ENCODE measurements at places on chromosomes 6 and 20.
A peak's percentile ranks its signal among the peaks of the same experiment; 100 is the strongest.

GRCh38 chr20:62535964-62536363, 60.2 kb upstream of the GATA5 start:
- DNase-seq, result no peak

- DNase-seq, result no peak
Observed at GRCh38 chr20:10014431-10014830, 20.4 kb upstream of the ANKEF1 start.

GRCh38 chr6:155882527-155883333, 427.1 kb upstream of the NOX3 start:
- no peak for DNase-seq

DNA sequence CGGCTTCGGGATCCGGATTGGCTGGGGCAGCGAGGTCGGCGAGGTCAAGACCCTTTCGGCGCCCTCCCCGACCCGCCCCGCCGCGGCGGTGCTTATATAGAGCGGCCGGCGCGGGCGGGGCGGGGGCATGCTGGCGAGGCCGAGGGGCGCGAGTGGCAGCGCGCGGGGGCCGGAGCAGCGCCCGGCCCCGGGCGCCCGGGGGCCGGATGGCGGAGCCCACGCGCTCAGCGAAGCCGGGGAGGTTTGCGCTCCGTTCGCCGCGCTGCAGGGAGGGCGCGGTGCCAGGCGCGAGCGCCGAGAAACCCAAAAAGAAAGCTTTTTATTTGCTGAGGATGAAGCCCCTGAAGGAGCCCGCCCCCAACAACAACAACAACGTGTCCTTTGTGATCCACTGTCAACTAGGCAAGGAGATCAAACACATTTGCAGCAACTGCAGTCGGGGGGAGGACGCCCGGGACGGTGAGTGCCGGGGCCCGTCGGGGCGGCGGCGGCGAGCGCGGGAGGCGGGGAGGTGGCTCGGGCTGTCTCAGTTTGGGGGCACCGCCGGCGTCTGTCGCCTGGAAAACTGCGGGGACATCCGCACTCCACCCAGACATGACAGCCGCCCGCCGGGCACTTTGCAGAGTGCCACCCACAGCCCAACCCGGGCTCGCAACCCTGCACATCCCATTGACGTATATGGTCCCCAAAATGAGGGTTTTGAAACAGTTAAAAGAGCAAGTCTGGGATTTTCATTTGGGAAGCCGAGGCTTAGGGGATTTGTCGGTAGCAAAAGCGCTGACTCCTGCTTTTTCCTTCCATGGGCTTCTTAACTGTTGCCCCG, 297.3 kb downstream of the PHACTR1 start:
- DNase-seq, result no peak

DNA sequence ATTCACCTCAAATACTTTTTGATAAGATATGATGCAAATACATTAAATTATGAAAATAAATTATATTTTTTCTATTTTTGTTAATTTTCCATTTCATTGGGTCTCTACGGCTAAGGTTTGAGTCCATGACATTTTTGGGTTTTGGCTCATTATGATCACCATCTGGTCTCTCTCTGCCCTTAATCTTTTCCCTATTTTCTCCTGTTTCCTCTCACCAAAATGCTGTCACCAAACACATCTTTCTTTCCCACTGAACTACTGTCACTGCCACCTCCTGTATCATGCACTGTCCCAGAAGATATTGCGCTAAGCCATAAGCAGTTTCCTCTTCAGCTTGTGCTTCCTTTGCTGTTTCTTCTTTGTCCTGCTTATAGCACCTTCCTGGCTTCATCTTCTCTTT, 42.0 kb upstream of the OGFRL1 start:
- DNase-seq, result no peak

DNA sequence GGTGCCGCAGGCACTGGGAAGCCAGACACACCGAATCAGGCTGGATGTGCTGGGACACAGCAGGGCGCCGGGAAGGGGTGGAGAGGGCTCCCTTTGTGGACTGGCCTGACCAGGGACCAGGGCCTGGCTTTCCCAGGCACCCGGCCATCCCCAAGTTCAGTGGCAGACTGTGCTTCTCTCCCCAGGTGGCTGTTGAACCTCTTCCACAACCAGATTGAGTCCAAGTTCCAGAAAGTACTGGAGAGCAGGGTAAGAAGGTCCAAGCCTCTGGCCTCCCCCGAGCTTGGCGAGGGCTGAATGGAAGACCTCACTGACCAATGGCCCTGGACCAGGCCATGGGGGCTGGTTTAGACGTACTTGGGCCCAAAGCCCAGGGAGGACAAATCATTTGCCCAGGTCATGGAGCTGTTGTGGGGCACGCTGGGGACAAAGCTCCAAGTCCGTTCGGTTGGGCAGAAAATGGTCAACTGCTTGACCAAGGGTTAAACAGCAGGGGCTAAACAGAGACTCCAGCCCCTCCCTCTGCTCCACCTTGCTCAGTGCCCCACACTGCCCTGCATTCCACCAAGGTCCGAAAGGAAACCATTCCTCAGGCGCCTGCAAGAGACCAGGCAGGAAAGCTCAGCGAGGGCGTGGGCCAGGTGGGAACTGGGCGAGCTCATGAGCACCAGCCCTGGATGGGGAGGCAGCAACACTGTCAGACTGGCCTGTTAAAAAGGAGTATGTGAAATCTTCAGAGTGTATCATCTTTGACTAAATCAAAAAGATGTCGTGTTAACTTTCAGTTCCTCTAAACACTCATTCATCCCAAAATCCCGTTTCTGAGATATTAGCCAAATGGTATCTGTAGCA, 9.1 kb downstream of the LBP start:
- DNase-seq, result no peak

DNA sequence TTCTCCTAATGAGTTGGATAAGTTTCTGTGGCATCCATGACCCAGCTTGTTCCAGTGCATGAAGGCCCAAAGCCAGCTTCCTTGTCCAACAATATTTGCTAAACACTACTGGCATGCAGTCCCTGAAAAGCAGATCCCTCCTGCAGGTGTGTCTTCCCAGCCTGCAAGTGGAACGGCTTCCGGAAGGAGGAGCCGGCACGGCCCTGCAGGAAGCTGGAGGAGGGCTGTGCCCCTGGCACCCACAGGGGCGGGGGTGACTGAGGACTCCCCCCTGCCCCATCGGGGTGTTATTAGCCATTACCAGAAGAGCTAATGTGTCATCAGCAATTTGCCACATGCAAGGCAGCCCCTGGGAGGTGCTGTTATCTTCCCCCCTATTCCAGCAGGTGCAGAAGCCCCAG, 27.4 kb downstream of the NPEPL1 start:
- no peak for DNase-seq

GRCh38 chr6:107442938-107443607, 16.3 kb downstream of the PDSS2 start:
- no peak for DNase-seq

DNA sequence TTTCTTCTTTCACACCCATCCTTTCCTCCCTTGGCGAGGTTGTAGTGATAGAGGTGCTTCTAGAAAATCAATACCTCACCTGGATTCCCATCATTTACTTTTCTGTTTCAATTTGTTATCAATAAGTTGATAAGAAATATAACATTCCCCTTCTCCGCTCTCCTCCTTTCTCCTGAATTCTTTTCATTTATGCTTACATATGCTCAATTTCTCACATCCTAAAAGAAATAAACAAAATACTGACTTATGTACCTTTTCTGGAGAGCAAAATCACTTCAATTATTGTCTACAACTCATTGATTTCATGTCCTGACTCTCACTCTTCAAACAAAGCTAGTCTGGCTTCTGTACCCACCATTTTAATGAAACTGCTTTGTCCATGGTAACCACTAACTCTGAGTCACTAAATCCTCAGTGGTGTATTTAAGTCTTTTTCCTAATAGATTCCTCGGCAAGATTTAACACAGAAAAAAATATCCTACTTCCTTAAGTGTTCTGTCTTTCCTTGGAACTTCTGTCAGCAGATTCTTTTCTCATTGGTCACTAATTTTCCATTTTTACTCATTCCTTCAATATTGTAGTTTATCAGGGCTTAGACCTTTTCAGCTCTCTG, 289.6 kb downstream of the RFPL4B start:
- no peak for DNase-seq

DNA sequence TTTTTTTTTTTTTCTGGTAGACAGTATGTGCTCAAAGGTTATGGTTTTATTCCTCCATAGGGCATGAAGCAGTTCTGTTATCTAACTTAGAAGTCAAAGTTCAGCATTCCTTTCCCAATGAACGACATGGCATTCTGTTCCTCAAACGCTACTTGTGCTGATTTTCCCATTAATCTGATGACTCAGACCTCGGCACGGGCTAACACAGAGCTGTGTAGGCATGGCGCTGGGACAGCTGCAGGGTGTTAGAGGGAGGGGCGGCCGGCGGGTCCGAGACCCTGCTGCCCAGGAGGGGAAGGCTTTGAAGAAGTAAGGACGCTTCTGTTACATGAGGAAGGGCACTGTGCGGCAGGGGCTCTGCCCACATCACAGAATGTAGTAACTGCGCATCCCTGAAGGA, 93.6 kb upstream of the AGPAT4 start:
- no peak for DNase-seq

DNA sequence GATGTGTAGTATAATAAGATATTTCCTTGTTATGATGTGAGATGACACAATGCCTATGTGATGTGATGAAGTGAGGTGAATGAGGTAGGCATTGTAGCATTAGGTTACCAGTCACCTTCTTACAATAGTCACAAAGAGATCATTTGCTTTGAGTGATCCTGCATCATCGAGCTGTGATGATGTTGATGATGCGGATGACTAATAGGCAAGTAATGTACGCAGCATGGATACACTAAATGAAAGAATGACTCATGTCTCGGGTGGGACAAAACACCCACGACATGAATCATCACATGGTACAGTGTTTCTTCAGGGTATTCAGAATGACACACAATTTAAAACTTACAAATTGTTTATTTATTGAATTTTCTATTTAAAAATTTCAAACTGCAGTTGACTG, 806.3 kb upstream of the GJE1 start:
- peak; percentile 7 for DNase-seq

DNA sequence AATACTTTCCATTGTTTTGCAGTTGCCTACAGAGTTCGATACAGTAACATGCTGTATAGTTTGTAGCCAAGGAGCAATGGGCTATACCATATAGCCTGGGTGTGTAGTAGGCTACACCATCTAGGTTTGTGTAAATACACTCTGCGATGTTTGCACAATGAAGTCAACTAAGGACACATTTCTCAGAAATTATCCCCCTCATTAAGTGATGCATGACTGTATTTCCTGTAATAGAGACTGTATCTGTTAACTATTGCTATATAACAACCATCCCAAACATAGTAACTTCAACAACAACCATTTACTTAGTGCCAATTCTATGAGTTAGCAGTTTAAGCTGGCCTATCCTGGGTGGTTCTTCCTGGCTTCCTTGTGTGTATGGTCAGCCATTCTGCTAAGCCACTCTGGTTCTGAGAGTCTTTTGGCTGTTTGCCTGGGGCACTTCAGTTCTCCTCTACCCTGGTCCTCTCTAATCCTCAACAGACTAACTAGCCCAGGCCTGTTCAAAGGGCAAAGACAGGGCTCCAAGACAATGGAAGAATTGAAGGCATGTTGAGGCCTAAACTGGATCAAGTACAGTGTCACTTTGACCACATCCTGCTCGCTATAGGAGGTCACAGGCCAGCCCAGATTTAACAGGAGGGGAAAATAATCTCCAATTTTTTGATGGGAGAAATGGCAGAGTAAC, 124.0 kb downstream of the PLCB1 start:
- DNase-seq, result no peak

GRCh38 chr20:38228436-38228835, 32.1 kb downstream of the KIAA1755 start:
- no peak for DNase-seq

DNA sequence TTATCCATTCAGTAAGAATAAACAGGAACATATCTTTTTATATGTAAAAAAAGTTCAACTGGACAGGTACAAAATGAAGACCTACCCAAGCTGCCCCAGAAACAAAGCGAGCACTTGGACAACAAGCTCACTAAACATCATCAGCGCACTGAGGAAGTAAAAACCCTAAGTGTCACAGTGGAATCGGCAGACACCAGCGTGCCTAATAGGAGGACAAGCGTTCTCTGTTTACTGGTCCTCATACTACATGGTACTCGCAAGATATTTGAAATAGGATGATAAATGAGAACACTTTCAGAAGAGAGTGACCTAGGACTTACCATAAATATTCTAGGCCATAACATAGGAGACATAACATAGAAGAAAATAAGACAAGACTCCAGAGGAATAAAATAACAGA, 18.2 kb downstream of the MAP7 start:
- no peak for DNase-seq

DNA sequence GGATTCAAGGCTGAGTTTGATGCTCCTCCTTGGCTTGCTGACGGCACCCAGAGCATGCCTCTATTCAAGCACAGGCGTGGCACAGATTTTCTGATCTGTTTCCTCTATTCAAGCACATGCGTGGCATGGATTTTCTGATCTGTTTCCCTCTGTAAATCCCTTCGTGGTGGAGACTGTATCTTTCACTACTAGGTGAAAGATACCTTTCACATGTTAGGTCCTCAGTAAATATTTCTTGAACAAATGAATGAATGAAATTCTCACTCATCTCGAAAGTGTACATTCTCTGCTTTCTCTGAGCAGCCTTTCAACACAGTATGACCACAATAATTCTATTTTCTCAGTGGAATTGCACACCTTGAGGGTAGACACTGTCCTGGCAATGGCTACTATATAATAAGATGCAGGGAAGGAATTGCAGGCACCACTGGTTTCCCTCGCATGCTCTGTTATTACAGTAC, 72.6 kb upstream of the F13A1 start:
- no peak for DNase-seq

DNA sequence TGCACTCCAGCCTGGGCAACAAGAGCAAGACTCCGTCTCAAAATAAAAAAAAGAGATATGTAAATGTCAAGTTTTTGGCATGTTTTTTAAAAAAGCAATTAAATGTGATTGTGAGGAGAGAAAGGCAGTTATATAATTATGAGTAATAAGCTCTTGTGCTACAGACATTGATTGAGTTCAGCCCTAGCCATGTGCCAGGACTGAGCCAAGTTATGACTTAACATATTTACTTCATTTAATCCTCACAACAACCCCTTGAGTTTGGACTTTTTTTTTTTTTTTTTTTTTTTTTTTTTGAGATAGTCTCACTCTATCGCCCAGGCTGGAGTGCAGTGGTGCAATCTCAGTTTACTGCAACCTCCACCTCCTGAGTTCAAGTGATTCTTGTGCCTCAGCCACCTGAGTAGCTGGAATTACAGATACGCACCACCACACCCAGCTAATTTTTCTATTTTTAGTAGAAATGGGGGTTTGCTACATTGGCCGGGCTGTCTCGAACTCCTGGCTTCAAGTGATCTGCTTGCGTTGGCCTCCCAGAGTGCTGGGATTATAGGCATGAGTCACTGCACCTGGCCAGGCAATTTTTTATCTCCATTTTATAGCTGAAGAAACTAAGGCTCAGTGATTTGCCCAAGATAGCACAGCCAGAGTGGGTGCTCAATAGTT, 15.0 kb upstream of the CSE1L start:
- no peak for DNase-seq

GRCh38 chr20:44393608-44394451, 38.3 kb downstream of the HNF4A start:
- DNase-seq, result no peak

DNA sequence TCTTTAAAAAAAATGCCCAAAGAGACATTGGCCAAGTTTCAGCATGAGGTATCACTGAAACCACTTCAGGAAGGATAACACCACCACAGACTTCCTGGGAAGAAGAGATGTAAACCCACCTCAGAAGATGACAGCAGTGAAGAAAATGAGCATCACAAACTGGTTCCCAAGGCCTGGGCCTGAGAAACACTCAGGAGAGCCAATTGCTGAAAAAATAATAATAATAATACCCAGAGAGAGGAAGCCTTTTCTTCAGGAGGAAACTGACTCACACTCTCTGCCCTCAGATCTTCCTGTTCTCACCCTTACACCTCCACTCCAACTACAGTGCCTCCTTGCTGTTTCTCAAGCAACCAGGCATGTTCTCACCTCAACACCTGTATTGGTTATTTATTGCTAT, 68.1 kb upstream of the MAFB start:
- no peak for DNase-seq

Data from stimulated activated CD4-positive, alpha-beta T cell treated with anti-CD3 and anti-CD28 coated beads, Interleukin-1b, Interleukin-23, amount 100 ng/mL, for 1 hour (primary cell).